EL (cell line): ENCODE measurements at places on chromosomes 2 and 18.

GRCh38 chr2:103667335-103667884, 905.6 kb downstream of the TMEM182 start:
- DNase-seq, result no peak

DNA sequence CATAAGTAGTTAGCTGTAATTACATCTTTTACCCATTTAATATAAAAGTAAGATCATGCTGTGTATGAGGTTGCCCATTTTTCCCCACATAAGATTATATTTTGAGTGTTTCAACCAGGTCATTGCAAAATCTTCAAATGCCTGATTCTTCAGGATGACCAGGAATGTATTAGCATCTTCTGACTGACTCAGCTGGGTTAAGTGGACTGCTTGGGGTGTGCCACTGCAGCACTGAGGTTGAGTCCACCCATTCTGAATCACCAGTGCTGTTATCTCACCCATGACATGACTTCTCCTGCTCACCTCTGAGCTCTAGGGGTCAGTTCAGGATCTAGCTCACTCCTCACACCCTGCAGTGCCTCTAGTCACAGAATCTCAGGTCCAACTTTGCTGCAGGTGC, 576.7 kb upstream of the ZEB2 start:
- DNase-seq, result peak; percentile 78

DNA sequence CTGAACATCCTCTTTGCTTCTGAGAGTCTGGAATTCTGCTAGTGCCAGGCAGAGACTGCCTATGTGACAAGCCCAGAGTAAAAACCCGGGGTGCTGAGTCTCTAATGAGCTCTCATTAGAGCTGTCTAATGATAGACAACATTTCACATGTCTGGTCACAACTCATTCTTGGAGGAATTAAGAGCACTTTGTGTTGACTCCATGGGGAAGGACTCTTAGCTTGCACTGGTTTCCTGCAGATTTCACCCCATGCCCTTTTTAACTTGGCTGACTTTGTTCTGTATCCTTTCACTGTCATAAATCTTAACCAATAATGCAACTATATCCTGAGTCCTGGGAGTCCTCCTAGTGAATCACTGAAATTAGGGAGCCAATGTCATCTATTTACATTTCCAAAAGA, 33.5 kb downstream of the FBXO15 start:
- peak; percentile 9 for DNase-seq

DNA sequence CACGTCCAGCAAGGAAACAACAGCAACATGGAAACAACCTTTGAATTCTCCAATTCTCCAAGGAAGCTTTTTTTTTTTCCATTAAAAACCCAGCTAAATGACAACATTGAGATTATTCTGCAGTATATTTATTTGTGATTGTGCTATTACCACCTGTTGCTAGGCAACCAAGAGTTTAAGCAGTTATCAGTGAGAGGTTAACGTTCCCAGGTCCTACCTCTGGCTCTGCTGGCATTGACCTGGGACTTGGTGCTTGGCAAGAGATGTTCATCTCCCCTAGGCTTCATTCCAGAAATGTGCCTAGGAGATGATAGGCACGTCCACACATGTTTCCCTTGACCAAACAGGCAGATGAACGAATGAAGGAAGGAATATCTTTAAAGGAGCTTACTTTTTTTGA, 157.0 kb downstream of the TDRD15 start:
- no peak for DNase-seq

DNA sequence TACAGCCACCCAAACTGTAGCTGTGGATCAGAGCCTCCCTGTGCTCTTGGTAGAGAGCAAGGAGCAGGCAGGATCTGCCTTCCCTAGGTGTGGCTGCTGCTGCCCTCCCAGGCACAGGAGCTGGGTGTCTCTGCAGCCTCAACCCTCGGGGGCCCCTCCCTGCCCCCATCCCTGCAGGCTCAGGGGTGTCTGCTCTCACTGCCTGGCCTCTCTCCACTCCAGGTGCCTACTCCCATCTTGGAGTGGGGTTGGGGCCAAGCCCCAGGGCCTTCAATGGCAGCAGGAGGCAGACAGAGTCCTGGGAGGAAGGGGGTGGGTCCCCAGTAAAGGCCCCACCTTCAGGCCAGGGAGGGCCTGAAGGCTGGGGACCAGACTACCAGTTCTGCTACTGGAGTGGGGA, 189.7 kb upstream of the OSR1 start:
- no peak for DNase-seq

DNA sequence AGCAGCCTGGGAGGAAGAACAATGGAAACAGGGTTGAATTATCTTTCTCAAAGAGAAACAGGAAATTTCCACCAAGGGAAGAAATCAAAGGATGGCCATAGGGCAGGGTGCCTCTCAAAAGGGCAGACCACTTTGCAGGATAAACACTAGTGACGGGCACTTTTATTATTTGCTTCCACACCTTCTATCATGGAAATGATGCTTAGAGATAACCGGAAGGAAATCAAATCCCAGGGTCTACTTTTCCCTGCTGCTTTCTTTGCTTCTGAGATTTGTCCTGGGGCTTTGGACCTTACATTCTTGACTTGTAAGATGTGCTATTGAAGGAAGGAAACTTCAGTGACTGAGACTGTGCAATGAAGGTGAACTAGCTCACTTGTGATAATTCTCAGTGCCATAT, 1.1 kb upstream of the SCN9A start:
- no peak for DNase-seq

DNA sequence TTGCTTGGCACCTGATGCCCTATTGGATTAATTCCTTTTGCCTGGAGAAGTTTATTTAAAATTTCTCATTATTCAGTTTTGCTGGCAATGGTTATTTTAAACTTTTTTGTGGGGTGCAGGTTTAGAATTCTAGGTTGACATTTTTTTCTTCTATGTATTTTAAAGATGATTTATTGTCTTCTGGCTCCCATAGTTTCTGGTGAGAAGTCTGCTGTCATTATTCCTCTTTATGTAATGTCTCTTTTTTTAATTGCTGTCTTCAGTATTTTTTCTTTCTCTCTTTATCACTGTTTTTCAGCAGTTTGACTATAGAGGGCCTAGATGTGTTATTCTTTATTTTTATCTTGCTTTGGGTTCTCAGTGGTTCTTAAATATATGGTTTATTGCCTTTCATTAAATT, 182.2 kb upstream of the STON1 start:
- DNase-seq, result no peak

DNA sequence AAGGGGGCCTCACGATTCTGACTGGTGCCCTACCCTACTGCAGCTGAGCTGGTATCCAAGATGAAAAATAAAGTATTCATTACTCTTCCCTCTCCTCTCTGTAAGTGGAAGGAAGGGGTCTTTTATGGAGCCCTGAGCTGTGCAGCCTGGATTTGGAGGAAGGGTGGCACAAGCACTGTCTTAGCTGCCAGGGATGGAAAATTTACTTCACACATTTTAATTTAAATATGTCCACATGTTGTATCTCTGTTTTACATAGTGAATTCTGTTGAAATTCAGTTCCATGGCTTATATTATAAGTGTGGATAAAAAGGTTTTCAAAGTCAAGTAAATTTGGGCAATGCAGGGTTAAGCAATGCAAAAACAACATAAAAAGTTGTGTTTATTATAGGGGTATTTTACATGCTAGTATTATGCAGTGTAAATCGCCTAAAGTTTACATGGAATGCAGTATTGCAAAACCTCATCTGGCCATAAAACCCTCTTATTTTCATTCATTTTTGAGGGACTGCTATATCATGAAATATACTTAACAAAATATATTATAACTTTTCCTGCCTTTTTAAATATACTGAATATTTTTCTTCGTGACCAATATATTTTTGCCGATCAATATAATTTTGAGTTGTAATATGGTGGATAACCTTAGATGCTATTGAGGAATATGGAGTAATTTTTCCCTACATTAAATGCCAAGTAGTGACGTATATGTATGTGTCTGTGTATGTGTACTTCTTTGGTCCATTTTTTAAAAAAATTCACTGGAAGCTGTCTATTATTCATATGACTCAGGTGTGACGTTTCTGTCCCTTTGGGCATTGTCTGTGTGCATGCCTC, 333.9 kb upstream of the CYRIA start:
- no peak for DNase-seq

GRCh38 chr2:73238149-73238548, 4.0 kb downstream of the CCT7 start:
- no peak for DNase-seq

DNA sequence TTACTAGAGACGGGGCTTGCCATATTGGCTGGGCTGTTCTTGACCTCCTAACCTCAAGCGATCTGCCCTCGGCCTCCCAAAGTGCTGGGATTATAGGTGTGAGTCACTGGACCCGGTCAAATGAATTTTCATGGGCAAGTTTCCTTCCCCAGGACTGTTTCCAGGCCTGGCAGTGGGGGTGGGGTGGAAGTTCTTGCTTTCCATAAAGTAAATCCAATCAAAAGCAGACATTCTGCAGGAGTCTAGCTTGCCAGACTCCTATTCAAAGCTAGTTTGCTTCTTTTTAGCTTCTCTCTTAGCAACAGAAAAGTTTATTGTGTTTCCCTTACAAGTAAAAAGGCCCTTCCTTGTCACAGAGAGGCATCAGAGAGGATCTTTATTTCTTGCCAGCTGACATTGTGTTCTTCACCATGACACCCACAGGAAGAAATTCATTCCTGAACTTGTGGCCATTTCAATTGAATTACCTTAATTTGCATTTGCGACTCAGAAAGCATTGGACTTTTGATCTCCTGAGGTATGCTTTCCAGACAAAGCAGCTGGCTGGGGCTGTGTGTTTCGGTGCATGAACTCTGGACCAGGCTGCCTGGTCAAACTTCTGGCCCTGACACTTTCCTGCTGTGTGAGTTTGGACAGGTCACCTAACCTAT, 37.9 kb downstream of the LYPD1 start:
- DNase-seq, result peak; percentile 38

DNA sequence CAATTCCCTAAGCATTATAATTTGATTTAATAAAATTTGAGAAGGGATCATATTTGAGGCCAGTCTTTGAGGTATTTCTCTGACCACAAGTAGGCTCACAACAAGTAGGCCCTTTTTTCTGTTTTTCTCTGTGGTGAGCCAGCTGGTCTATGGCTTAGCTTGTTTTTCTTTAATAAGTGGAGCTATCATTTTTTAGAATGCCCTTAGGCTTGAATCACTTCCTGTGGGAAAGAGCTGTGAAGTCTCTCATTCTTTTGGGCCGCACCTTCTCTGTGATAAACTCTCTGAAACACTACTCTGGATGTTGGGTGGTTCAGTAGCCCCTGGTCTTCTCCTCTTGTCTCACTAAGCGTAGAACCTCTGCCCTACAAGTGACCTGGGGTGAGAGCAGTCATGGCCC, 235.9 kb downstream of the SUCLG1 start:
- DNase-seq, result peak; percentile 9

DNA sequence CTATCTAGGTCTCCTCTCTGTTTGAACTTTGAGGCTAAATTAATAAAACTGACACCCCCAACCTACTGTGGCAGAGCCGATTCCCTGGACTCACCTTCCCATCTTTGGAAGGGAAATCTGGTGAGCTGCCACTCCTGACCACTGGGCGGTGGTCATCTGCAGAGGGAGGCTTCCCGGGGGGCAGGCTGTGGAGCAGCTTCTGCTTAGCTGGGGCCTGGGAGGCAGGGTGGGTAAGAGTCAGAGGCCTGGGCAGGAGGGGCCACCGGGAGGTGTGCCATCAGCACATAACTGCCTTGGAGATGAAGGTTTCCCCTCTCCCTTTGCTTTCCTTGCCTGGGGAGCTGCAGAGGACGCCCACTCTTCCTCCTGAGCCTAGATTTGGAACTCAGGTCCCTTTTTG, 2.3 kb upstream of the NPPC start:
- no peak for DNase-seq

GRCh38 chr2:225355788-225356187, 43.7 kb upstream of the NYAP2 start:
- DNase-seq, result no peak

- no peak for DNase-seq
These were observed 67.3 kb downstream of the CCBE1 start for GRCh38 chr18:59629894-59630293.

DNA sequence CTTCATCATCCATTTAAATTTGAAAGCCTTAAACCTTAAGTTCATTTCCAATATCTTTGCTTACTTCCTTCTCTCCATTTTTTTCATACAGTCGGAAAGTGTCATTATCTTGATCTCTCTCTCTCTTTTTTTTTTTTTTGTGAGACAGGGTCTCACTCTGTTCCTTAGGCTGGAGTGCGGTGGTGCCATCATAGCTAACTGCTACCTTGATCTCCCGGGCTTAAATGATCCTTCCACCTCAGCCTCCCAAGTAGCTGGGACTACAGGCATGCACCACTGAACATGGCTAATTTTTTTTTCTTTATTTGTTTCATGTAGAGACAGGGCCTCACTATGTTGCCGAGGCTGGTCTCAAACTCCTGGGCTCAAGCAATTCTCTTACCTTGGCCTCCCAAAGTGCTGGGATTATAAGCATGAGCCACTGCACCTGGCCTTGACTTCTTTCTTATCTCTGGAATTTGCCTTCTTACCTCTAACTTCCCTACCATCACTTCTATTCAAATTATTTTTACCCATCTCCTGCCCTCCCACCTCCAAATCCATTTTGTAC, 222.2 kb downstream of the MYCN start:
- no peak for DNase-seq

DNA sequence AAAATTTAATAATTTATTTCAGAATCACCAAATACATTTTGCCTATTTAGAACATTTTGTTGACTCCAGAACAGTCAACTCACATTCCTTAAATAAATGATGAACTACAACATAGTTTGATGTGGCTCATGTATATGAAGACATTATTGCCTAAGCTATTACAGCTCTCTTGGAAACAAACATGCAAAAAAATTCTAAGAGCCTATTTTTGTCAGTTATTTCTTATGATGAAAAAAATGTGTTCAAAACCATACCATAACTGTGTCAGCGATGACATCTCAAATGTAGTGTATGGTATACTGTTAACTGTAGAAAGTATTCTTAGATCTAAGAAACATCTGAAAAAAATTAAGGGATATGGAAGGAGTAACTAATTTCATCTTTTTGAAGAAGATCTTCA, 6.3 kb upstream of the EMILIN2 start:
- no peak for DNase-seq

DNA sequence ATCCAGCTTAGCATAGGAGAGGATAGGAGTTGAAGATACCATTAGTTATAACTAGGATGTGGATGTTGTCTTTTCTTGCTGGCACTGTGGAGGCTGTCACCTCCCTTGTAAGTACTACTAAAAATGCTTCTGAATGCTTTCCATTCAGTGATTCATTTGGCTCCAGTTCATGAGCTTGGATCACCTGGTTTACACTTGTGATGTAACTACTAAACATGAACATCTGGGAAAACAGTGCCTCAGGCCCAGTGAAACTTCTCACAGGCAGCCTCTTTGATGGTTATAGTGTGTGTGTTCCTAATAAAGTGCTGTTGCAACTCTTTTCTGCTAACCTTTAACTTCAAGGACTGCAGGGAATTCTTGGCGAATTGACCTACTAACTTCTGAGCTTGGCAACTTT, 13.0 kb upstream of the SLC9A2 start:
- no peak for DNase-seq

- no peak for DNase-seq
These were observed 24.9 kb upstream of the SLC3A1 start for GRCh38 chr2:44250376-44250775.
